Caco-2 (cell line): ENCODE measurements at places on chromosomes 1 and 21. TPM values are rescaled to one million over a fixed set of nuclear protein-coding genes. Genes with fewer than 3 reads are reported as not detected.

Gene ANKRD65
- 1.6 and 3.2 TPM in 2 replicates for total RNA-seq

Gene SZT2
- total RNA-seq = 29.0 and 31.6 TPM in 2 replicates

Gene AMPD1
- not detected in 2 replicates for total RNA-seq

Gene SPRR2F
- total RNA-seq = not detected in 2 replicates

Gene KCNAB2
- total RNA-seq = 9.6 and 11.0 TPM in 2 replicates

Gene CMPK1
- 70.1 and 77.4 TPM in 2 replicates for total RNA-seq

Gene OLIG2
- total RNA-seq = not detected in 2 replicates

Gene GBP2
- 0.23 TPM in 1 of 2 replicates, not detected in the other for total RNA-seq

Gene LORICRIN
- not detected in 2 replicates for total RNA-seq

Gene XPR1
- 34.4 and 37.1 TPM in 2 replicates for total RNA-seq

Gene KRTAP19-3
- total RNA-seq = not detected in 2 replicates

Gene TDRKH
- total RNA-seq = 12.6 and 15.0 TPM in 2 replicates

Gene C1orf167
- 0.64 and 0.97 TPM in 2 replicates for total RNA-seq

Gene PIGR
- total RNA-seq = not detected in 2 replicates

Gene NLRP3
- total RNA-seq = not detected in 2 replicates

Gene DDOST
- 332 and 339 TPM in 2 replicates for total RNA-seq

Gene BCL2L15
- 0.09 TPM in 1 of 2 replicates, not detected in the other for total RNA-seq

Gene VSIG8
- not detected in 2 replicates for total RNA-seq

Gene ANGPTL1
- total RNA-seq = not detected in 2 replicates

Gene AMY1B
- total RNA-seq = not detected in 2 replicates

Gene ESPN
- 14.9 and 16.3 TPM in 2 replicates for total RNA-seq

Gene UHMK1
- total RNA-seq = 23.4 and 24.9 TPM in 2 replicates

Gene AZIN2
- total RNA-seq = 1.5 and 2.3 TPM in 2 replicates

Gene GBP6
- total RNA-seq = not detected in 2 replicates

Gene SPRR3
- total RNA-seq = 0.70 and 1.0 TPM in 2 replicates

Gene RUNX3
- total RNA-seq = 1.1 and 1.6 TPM in 2 replicates

Gene AADACL4
- total RNA-seq = not detected in 2 replicates

Gene IFNLR1
- total RNA-seq = 5.4 and 6.1 TPM in 2 replicates

Gene WDR4
- 35.0 and 35.4 TPM in 2 replicates for total RNA-seq

Gene SYCP1
- total RNA-seq = not detected in 2 replicates

Gene SIM2
- total RNA-seq = 9.4 and 11.5 TPM in 2 replicates

Gene CD34
- total RNA-seq = not detected in 2 replicates

Gene FCER1G
- total RNA-seq = 1.5 and 2.6 TPM in 2 replicates

Gene GREM2
- 0.36 and 0.51 TPM in 2 replicates for total RNA-seq

Gene HHIPL2
- 0.16 and 0.32 TPM in 2 replicates for total RNA-seq

Gene UBE2U
- total RNA-seq = not detected in 2 replicates

Gene SPRR2G
- not detected in 2 replicates for total RNA-seq

Gene S100A7A
- not detected in 2 replicates for total RNA-seq

Gene USP24
- total RNA-seq = 34.7 and 36.4 TPM in 2 replicates

Gene TRIM46
- total RNA-seq = 0.11 TPM in 1 of 2 replicates, not detected in the other

Gene GBP5
- total RNA-seq = not detected in 2 replicates

Gene OR2L5
- total RNA-seq = not detected in 2 replicates

Gene SH2D2A
- total RNA-seq = 5.5 and 6.5 TPM in 2 replicates

Gene MYOC
- not detected in 2 replicates for total RNA-seq

Gene LIN28A
- total RNA-seq = 5.7 TPM in 2 replicates

Gene GIPC2
- total RNA-seq = 4.3 and 4.4 TPM in 2 replicates

Gene PPIAL4G
- not detected in 2 replicates for total RNA-seq

Gene HES3
- not detected in 2 replicates for total RNA-seq

Gene APCS
- not detected in 2 replicates for total RNA-seq

Gene PRAMEF1
- total RNA-seq = not detected in 2 replicates

Gene GBP7
- total RNA-seq = not detected in 2 replicates

Gene FOXO6
- total RNA-seq = 0.42 and 0.59 TPM in 2 replicates

Gene A3GALT2
- not detected in 2 replicates for total RNA-seq

Gene CFHR1
- total RNA-seq = not detected in 2 replicates
